ENCODE measurements at places on chromosomes 11 and 22. TPM values are rescaled to one million over a fixed set of nuclear protein-coding genes. Genes with fewer than 3 reads are reported as not detected.

DNA sequence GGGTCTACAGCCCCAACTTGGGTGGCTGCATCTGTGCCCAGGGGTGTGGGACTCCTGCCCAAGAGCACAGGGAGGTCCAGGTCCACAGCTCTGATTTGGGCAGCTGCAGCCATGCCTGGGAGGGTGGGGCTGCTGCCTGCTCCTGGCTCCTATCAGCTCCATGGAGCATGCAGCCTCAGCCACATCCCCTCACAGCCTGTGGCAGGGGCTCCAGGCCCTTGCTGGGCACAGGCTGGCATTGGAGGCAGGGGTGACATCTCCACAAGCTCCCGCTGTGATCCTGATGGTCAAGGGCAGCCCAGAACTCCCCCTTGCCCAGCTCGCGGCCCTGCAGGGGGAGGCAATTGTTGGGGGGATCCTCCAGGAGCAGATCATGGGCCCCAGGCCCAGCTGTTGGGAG, 6.3 kb upstream of the OR56A4 start:
- DNase-seq = no peak

- DNase-seq = no peak
Measured at GRCh38 chr22:17164392-17165024, 5.4 kb upstream of the HDHD5 start.

- DNase-seq = no peak
Measured at GRCh38 chr22:42262964-42263363, 7.5 kb downstream of the TCF20 start.

DNA sequence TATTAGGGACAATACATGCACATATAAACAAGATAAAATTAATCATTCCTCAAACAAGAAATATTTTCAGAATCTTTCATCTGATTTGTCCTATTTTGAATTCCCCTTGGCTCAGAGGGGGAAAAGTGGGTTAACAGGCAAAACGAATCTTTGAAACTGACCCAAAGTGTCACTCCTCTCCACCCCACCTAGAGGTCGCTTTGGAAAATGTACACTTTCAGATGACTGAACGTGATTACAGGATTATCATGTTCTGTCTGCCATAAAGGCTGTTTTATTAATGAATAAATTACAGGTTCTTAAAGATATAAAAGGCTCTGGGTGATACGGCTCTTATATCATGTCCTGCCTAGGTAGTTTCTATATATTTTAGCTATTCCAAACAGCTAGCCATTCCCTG, 1735.0 kb downstream of the LRRC4C start:
- DNase-seq = no peak

DNA sequence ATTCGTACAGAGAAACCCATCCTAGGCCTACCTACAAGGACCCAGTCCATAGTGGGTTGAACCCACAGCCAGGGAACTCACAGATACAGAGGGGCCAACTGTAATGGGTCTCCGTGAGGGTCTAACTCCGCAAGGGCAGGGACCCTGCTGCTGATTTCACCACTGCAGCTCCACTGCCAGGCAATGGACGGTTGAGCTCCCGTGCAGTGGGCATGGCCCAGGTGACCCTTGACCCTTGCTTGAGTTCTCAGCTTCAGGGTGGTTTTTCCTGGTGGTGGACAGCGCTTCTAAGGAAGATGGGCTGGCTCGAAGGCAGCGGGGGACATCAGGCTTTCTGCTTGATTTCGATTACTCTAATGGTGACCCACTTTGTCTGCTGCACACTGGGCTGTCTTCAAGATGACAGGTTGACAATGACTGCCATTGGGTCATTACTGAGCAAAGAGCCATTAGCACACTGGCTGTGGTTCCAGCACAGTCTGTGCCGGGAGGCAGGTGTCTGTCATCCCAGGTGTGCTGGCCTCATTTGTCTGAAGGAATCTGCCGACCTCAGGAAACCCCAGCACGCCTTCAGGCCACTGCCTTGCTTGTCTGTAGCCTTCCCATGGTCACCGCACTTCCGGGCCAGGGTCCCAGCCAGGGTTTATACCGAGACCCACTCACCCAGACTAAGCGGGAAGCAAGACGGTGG, 3.7 kb upstream of the GAL start:
- no peak for DNase-seq

DNA sequence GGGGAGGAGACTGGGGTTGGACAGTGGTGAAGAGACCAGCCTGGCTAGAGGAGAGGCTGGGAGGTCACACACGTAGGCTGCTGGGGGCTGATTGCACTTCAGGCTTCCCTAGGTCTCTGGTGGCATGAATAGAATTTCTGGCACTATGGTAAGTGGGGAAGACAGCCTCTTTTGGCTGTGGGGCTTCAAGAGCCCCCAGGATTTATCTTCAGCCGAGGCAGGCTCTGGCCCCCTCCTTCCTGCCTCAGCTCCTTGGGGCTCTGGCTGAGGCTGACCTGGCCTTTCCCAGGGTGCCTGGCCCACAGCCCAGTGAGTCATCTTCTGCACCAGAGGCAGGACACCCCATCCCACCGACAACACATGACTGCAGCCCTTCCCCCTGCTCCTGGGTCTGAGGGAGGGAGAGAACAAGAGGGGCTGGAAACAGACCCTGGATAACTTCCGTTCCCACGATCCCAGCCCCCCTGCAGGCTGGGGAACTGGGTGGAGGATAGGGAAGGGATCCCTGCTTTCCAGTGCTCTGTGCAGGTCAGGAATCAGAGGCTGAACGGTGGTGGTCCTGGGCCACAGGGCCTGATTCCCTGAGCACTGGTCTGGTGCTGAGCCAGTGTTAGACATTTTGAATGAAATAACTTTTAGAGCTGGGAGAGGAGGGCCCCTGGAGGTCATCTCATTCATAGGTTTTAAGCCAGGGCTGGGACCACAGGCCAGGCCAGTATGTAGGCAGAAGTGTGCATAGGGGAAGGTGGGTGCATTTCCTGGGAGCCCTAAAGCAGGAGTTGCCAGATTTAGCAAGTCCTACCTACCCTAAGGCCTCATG, 26.5 kb downstream of the ARHGEF17 start:
- no peak for DNase-seq

DNA sequence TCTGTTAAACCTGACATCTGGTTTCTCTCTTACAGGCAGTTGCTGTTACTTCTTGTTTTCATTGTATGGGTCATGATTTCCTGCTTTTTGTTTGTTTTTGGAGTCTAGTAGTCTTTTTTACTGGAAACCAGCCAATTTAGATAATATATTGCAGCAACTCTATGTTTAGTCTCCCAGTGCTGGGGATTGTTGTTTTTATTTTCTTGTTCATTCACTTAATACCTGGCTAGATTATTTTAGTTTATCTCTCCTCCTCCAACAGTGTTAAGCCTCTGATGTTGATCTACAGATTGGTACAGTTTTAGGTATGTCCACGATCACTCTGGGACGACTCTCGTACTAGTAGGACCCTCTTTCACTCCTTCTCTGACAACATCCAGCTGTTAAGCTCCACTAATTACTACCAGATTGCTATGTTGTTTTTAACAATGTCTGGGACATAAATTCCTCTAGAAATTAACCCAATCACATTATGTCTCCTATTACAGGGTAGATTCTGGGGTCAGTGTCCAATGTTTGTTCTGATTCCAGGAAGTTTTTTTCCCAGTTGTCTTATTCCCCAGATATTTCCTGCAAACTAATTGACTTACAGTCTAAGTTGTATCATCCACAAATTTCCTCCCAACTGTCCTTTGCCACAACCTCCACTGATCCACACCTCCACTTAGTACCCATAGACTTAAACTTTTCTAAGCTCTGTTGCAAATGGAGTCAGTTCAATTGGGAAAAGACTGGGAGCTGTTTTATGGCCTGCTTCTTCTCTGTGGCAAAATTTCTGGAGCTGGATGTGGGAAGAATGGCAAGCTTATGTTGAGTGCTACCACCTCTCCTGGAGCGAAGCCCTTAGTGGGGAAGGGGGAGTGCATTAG, 1280.6 kb upstream of the CNTN5 start:
- no peak for DNase-seq

Gene P4HA3
- total RNA-seq = not detected

Gene P2RY2
- total RNA-seq = not detected

All from activated naive CD4-positive, alpha-beta T cell treated with anti-CD3 and anti-CD28 coated beads, Interleukin-2, amount 50 U/mL, for 72 hours (primary cell).